ENCODE measurements at places on chromosomes 4 and X.

GRCh38 chr4:128823025-128823661, 13.6 kb downstream of the JADE1 start:
- no peak for DNase-seq

DNA sequence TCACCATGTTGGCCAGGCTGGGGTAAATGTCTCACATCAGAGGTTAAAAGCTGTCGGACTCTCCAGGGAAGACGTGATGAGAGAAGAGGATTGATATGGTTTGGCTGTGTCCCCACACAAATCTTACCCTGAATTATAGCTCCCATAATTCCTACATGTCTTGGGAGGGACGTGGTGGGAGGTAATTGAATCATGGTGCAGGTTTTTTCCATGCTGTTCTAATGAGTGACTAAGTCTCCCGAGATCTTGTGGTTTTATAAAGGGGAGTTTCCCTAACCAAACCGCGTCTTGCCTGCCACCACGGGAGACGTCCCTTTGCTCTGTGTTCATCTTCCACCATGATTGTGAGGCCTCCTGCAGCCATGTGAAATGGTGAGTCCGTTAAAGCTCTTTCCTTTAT, 64.4 kb downstream of the ASMT start:
- no peak for DNase-seq

DNA sequence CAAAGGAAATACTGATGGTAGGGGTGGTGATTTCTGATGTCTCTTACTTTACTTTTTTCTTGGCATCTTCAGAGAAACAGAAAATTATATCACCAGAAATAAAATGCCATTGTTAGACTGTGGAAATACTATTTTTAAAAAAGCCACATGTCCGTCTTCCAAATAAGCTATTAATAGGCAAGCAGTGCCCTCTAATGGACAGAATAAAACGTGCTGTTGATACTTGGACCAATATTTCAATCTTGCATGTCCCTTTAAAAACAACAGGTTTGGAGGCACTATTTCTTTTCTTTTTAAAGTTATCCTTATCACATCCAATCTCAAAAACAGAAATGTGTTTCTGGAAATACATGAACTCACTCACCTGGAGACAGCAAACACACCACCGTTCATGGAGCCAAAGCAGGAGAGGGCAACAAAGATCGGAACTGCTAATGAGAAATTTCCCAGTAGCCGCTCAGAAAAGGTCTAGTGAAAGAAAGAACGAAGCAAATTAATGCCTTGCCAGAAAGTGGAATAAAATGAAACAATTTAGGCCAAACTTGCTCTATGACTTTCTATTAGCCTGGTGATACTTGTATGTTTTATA, 59.2 kb downstream of the SLC7A11 start:
- DNase-seq = no peak

- DNase-seq = no peak
Measured at GRCh38 chr4:83238393-83239248, 46.0 kb downstream of the COQ2 start.

DNA sequence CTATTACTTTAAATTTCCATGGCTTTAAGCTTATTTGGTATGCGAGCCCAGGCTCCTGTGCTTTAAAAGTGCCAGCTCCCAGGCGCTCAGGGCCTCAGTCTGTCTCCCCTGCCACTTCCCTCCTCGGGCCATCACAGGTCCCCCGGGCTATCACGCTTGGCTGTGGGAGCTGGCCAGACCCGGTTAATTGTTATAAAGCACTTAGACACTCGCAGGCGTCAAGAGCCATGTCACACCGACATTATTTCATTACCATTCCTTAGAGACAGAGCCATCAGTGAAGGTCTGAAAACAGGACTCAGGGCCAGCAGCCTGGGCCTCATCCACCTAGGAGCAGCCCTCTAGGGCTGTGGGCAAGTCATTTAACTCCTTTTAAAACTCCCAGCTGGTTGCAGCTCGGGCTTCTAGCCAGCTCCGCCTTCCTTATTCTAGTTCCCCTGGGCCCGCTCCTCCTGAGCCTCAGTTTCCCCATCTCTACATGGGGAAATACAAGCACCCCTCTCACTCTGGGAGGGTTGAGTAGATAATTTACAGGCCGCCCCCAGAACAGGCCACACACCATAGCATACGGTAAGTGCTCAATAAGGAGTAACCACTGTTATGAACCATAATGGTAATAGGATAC, 99.0 kb downstream of the HMX1 start:
- DNase-seq = no peak

DNA sequence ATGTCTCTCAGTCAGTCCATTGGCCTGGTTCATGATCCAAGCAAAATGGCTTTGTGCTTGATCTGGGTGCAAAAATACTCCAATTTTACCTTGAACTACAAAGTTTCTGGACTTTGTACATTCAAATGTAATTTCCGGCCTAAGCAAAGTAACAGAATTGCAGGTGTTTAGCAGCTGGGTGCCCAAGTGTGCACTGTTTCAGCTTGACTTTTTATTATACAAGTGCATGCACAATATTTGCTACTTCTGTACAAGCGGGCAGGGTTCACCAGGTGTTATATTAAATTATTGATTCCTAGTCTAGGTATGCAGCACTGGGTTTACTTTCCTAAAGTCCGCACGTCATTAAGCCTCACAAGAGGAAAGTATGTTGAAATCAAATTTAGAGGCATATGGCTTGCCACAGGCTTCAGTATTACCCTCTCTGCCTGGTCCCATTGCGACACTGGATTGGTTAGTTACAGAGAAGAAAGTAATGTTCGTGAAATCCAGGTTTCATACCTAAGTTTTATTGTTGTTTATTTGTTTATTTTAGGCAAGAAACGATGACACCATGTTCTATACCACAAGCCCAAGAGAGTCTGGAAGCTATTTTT, 376.9 kb upstream of the CTSO start:
- DNase-seq = no peak

DNA sequence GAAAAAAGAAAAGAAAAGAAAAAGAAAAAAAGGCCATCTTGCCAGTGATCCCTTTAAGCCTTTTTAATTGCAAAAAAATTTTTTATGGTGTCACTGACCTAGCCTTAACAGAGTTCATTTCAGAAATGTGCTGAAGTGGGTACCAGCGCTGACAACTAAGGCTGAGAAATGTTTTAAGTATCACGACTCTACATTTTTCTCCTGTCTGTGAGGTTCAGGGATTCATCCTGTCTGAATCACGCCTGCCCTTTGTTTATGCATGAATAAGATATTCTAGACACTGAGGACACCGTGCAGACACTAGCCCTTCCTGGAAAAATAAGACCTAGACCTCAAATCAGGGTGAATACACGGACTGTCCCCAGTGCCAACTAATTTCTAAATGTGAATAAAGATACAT, 154.4 kb upstream of the NOCT start:
- no peak for DNase-seq

DNA sequence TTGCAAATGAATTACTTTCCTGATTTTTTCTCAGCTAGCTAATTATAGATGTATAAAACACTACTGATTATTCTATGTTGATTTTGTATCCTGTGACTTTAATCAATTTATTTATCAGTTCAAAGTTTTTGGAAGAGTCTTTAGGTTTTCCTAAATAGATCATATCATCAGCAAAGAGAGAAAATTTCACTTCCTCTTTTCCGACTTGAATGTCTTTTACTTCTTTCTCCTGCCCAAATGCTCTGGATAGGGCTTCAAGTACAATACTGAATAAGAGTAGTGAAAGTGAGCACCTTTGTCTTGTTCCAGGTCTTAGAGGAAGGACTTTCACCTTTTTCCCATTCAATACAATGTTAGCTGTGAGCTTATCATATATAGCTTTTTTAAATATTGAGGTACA, 417.9 kb downstream of the PDGFC start:
- no peak for DNase-seq

GRCh38 chr4:95415346-95415771, 133.4 kb downstream of the UNC5C start:
- no peak for DNase-seq

GRCh38 chr4:83263106-83263505, 21.5 kb downstream of the COQ2 start:
- no peak for DNase-seq

DNA sequence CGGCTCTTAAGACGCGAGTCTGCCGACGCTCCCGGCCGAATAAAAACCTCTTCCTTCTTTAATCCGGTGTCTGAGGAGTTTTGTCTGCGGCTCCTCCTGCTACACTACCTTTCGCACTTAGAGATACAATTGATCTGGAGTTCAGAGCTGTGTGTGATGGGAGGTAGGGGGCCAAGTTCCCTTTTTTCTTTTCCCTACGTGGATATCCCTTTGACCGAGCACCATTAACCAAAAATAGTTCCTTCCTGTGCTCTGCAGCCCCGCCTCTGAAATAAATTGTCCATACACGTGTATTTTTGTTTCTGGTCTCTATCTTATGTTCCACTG, 555 bp upstream of the PGM2 start:
- no peak for DNase-seq

- no peak for DNase-seq
Measured at GRCh38 chr4:187010052-187010451, 286.4 kb upstream of the FAT1 start.

GRCh38 chrX:24646745-24647182, 383 bp downstream of the PCYT1B start:
- DNase-seq = no peak
